ENCODE measurements at places on chromosomes 1 and 21.

GRCh38 chr1:206003854-206004800, 932 bp upstream of the RAB7B start:
- DNase-seq = no peak

DNA sequence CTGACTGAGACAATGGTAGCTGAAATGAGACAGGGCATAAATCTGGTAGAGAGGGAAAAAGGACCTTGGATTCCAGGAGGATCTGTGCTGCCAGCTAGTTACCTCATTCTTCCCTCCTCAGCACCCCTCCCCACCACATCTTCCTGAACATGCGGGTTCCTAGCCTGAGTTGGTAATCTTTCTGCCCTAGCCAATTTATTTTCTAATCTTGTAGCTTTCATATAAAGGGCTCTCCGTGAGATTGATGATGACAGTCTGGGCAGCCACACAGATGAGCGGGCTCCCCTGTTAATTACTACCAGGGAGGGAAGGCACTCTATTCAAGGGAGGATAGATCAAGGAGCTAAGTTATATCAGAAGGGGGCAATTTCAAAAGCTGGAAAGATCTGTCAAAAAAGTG, 20.2 kb downstream of the ARHGEF11 start:
- no peak for DNase-seq

DNA sequence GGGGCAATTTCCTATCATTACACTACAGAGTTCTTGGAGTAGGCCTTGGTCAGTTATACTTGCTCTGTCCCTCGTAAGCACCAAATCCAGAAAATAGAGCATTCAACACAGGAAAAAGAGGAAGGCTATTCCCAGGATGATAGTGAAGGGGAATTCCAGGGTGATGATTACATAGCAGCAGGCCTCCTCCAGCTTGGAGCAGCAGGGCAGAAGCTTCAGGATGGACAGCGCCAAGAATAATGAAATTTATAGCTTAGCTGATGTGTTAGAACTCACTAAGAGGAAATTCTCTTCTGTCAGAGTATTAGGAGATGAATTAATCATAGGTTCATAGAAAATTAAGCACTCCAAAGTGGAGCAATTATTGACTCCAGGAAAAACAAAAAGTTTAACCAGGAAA, 10.8 kb upstream of the SMAP2 start:
- peak; percentile 82 for DNase-seq

- no peak for DNase-seq
Observed at GRCh38 chr1:50796272-50796671, 163.8 kb downstream of the FAF1 start.

Measured in NCI-H226 (cell line).